Stimulated activated CD4-positive, alpha-beta T cell treated with anti-CD3 and anti-CD28 coated beads, Interleukin-4, amount 100 ng/mL, for 1 hour (primary cell): ENCODE measurements at places on chromosomes 16 and 17.

- peak; percentile 15 for DNase-seq
Observed at GRCh38 chr16:66751053-66751302, 431 bp downstream of the DYNC1LI2 start.

DNA sequence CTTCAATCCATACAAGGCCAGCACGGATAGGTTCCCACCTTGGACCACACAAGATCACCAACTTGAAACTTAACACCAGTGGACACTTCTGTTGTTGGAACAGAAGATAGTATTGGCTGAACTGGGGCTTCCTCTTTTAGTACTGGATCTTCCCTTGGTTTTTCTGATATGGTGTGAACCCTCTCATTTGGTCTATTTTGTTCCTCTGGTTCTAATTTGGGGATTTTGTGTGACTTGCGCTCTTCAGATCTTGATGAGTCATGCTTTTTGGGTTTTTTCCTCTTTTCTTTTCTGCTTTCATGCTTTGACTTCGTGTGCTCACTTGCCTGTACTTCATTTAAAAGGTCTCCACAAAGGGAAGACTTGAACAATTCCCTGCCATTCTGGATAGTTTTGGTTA is 39.0 kb downstream of the SOST start:
- DNase-seq, result no peak

GRCh38 chr16:11090232-11090631 is 145.9 kb downstream of the CLEC16A start:
- DNase-seq, result no peak

DNA sequence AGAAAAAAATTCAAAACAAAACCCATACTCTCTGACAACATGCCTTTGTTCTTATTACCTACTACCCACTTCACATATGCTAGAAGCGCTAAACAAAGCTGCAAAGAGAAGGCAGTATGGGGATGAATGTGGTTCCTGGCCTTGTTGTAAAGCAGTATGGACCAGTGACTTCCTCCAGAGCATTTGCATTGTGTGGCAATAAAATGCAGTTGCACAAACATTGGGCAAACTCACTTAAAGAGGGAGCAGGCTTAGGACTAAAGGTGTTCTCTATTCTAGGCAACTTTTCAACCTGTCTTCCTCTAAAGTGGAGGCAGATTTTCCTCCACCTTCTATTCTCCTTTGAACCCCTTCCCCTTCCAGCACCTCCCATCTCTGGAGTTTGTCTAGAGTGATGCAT is 17.1 kb downstream of the TMIGD1 start:
- no peak for DNase-seq

DNA sequence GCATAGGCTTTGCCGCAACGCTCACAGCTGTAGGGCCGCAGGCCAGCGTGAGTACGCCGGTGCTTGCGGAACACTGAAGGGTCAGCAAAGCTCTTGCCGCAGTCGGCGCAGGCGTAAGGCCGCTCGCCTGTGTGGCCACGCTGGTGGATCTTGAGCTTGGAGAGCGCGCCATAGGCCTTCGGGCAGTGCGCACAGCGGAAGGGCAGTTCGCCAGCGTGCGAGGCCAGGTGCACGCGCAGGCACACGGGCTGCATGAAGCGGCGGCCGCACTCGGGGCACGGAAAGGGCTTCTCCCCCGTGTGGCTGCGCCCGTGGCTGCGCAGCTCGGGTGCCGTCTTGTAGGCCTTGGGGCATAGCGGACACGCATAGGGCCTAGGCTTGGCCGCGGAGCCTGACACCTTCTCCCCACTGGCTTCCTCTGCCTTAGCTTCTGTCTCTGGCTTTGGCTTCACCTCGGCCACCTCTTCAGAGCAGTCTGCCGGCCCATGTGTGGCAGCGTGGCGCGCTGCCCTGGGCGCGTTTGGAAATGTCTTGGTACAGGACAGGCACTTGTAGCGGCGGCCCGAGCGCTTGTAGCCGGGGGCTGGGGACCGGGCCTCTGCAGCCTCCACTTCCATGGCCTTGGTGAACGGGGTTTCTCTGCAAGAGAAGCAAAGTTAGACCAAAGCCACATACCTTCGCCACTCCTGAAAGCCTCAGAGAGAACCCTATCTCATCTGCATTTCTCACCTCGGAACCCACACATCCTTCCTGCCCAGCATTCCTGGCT is 10.0 kb downstream of the ZNF668 start:
- no peak for DNase-seq

- no peak for DNase-seq
Observed at GRCh38 chr17:82957961-82958561, 118.2 kb upstream of the ZNF750 start.

GRCh38 chr17:49454050-49454449 is 39.4 kb upstream of the PHB1 start:
- DNase-seq, result no peak
